AG04449 (cell line): ENCODE measurements at places on chromosomes 12 and 14.

GRCh38 chr14:63962906-63963305 is 110.1 kb downstream of the SYNE2 start:
- DNase-seq = no peak

- no peak for DNase-seq
These were observed 37.6 kb downstream of the BCL11B start for GRCh38 chr14:99234355-99234754.

DNA sequence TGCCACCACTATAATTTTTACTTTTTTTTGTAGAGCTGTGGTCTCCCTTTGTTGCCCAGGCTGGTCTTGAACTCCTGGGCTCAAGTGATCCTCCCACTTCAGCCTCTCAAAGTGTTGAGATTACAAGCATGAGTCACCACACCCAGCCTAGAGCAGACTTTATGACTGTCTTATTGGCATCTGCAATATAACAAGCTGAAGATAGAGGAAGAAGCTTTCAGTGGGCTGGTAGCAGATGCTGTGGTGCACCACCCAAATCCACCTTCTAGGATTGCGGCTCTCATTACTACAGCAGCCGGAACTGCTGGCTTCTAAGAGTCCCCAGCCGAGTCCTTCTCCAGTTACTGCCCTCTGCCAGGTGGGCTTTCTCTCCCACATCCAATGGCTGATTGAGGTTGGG is 7.6 kb upstream of the STK38L start:
- no peak for DNase-seq

GRCh38 chr12:106118-106591 is 39.6 kb downstream of the IQSEC3 start:
- no peak for DNase-seq

GRCh38 chr12:120132863-120133385 is 16.4 kb upstream of the RAB35 start:
- no peak for DNase-seq

DNA sequence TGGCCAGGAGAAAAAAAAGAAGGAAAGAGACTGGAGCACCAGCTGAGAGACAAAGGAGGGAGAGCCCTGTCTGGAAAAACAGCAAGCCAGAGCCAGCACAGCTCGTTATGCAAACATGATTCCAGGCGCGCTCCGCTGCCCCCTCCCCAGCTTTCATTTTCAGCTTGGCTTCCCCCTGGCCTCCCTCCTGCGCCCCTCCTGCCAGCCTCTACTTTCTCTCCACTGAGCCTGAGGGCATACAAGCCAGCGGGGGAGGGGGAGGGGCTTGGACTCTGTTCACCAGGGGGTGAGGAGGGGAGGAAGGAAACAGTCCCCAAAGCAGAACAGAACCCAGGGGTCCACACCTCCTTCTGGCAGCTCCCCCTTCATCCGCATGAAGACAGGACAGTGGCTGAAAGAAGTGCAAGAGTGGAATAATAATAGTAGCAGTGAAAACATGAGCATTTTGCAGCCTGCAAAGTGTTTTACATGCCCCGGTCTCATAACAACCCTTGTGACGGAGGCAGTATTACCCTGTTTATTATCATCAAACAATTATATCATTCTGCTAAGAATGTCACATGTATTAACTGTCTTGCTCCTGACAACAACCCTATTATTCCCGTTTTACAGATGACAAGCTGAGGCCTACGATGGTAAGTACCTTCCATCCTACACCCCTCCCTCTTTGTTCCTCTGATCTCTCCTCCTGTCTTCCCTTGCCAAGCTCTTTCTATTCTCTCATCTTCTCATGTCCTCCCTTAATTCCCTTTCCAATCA is 24.2 kb downstream of the SMUG1 start:
- no peak for DNase-seq

DNA sequence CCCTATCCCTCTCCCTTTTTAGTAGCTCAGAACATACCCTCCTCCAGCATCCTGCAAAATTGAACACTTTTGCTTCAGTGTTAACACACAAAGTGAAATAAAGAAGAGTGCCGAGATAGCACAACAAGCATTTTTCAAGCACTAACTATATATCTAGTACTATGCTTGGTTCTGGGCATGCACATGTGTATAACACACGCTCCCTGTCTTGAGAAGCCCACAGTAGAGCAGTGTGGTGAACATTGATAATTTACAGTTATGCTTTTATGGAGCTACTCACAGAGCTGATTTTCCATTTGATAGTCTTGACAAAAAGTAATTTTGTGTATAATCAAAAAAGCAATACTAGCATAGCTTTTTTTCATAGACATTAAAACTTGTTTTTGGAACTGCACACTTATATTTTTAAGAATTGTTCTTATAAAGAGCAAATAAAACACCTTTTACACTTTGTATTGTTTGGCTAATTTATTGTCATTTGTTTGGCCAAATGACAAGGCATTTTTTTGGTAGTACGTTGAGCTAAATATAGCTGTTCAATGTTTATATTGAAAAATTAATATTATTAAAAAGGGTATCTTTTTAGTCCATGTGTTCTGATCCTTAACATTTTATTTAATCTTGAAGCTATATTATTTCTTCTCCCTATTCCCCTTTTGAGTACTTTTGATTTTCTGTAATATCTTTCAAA is 39.7 kb downstream of the LEMD3 start:
- DNase-seq = no peak

GRCh38 chr14:77124345-77125280 is 17.0 kb downstream of the ZDHHC22 start:
- no peak for DNase-seq

- no peak for DNase-seq
These were observed 1.0 kb upstream of the TBK1 start for GRCh38 chr12:64450711-64451486.

DNA sequence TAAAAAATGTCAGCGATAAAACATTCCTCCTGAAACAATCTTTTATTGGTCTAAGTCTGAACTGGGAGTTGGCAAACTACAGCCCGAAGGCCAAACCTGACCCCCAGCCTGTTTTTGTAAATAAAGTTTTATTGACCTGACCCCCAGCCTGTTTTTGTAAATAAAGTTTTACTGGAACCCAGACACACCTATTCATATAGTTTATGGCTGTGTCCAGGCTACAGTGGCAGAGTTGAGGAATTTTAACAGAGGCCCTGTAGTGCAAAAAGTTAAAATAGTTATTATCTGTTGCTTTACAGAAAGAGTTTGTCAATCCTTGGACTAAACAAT is 12.1 kb upstream of the SCARB1 start:
- DNase-seq = no peak

GRCh38 chr12:38713294-38713693 is 192.1 kb downstream of the CPNE8 start:
- no peak for DNase-seq

- DNase-seq = no peak
These were observed 11.6 kb upstream of the GXYLT1 start for GRCh38 chr12:42156232-42156631.

DNA sequence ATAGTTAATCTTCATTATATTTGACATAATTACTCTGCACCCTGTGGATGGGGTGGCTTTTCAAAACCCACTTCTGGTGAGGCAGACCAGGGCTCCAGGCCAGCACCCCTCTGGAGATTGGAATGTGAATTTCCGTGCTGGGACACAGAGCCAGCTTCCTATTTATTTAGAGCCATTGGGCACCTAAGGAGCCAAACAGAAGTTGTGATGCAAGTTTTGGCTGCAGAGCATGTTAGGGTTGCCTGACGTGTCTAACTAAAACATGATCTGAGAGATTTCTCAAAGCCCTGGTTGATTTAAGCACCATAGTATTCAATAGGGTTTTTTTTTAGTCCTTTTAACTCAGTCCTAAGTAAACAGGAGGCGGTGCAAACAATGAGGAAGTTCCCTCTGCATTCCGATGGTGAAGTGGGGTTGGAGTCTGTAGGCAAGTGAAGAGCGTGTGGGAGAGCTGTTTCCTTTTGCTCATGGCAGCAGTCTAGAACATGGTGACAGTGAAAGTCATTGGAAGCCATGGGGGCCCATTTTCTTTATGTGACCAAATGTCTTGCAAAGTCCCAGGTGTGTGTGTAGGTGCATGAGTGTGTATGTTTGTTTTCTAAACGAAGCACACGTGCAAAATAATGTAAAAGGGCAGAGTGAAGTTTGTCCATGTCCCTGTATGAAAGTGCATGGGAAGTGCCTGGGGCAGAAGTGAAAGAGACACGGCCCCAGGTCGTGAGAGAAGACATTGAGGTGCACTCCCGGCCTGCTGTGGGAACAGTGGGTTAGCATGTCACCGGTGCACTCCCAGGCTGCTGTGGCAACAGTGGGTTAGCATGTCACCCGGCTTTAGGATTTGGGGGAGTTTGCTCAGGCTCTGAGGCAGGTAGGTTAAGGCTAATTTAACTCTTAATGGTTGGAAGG is 117.7 kb downstream of the PRKCH start:
- no peak for DNase-seq

- no peak for DNase-seq
These were observed 440.8 kb downstream of the EGLN3 start for GRCh38 chr14:33510063-33510481.

DNA sequence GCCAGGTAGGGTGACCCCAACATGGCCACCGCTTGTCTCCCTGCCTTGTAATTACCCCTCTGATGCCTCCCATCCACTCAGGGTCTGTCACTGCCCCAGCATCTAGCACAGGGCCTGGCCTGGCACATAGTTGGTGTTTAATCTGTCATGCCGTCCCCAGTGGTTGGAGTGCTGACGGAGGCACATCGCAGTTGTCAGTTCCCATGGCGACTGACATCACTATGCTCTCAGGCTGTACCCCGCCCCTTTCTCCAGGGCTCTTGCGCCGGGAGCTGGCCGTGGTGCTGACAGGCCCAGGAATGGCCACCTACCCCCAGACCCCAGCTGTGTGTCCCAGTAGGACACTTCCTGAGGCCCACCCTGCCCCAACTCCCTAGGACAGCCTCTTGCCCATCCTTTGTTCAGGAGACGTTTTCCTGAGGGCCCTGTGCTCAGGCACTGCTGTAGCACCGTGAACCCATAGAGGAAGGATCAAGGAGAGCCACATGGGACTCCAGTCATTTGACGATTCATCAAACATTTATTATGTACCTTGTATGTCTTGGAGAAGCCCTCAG is 23.0 kb downstream of the FAM222A start:
- DNase-seq = no peak

DNA sequence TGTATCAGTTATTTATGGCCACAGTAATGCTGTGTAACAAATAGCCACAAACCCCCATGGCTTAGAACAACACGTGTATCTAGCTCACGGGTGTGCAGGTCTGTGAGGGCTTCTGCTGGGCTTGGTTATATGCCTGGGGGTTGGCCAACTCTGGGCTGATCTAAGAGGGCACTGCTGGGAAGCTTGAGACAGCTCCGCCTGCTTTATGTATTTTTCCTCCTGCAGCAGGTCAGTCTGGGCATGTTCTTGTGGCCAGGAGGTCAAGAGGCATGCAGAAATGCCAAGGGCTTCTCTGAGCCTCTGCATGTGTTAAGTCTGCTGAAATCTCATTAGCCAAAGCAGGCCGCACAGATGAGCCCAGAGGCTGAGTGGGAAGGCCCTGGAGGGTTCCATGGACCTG is 105.8 kb downstream of the ZNF664 start:
- no peak for DNase-seq

DNA sequence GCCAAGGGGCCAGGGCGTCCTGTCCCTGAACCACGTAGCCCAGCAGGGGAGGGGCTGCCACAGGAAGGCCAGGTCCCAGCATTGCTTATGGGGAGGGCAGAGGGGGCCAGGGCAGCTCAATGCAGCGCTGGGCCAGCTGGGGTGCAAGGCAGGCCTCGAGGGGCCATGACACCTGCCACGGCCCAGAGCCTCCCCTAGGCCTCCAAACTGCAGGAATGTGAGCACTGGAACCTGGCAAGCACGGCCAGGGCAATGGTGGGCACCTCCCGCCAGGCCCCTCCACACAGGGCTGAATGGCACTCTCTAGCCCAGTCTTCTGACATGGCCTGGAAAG is 32.5 kb upstream of the GPR132 start:
- DNase-seq = no peak

DNA sequence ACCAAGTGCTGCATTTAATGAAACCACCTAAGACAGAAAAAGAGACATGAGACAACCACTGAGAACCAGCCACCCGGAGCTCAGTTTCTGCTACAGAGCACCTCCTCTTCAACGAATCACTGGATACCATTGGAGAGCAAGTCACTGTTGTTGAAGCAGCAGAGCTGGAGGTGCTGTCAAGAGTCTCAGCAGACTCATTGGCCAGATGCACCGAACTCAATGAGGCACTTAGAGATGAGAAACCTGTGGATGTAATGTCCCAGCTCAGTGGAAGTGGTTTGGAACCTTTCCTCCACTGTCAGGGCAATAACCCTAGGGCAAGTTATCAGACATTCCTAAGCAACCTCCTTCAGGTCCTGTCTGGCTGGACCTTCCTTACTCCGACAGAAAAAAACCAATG is 13.1 kb downstream of the NPC2 start:
- no peak for DNase-seq

DNA sequence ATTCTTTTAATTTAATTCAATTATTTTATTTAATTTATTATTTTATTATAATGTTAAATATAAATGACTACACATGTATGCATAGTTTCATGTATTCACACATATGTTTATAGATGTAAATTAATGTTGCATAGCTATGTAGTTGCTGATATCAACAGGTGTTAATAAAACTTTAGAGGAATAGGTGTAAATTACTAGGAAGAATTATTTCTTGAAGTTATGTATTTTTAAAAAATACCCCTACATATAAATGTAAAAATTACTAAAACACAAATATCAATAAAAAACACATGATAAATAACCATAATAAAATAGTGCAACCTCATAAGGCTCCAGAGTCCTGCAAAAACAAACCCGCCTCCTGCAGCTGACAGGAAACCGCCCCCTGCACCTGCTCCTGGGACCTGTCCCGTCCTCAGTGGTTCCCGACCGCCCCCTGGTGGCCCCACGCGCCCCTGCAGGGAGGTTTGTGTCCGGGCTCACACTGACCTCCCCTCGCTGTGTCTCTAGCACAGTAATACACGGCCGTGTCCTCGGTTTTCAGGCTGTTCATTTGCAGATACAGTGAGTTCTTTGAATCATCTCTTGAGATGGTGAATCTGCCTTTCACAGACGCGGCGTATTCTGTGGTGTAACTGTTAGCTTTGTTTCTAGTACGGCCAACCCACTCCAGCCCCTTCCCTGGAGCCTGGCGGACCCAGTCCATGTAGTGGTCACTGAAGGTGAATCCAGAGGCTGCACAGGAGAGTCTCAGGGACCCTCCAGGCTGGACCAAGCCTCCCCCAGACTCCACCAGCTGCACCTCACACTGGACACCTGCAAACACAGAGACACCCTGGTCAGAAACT is 1264.0 kb downstream of the TMEM121 start:
- DNase-seq = no peak

GRCh38 chr14:92099802-92100201 is 6.6 kb downstream of the ATXN3 start:
- no peak for DNase-seq

GRCh38 chr12:101356794-101357193 is 50.8 kb downstream of the ARL1 start:
- DNase-seq = no peak

DNA sequence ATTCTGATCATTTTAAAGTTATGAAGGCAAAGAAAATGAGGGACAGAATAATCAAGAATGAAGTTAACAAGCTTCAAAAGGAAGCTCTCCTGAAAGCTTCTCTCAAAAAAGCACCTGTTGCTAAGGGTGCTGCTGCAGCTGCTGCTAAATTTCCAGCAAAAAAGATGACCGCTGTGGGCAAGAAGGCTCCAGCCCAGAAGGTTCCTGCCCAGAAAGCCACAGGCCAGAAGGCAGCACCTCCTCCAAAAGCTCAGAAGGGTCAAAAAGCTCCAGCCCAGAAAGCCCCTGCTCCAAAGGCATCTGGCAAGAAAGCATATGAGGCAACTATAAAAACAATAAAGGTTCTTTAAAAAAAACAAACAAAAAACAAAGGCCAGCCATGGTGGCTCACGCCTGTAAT is 52.7 kb upstream of the NR2C1 start:
- no peak for DNase-seq

- no peak for DNase-seq
These were observed 1177.1 kb downstream of the FLRT2 start for GRCh38 chr14:86707071-86707470.
